Neural crest cell (in vitro differentiated cells): ENCODE measurements at places on chromosomes 4 and X.

- no peak for DNase-seq
Measured at GRCh38 chrX:107146670-107147069, 28.0 kb upstream of the RBM41 start.

GRCh38 chr4:62394766-62395165 is 1194.6 kb downstream of the ADGRL3 start:
- DNase-seq = no peak

GRCh38 chr4:43932448-43932847 is 516.2 kb downstream of the KCTD8 start:
- DNase-seq = no peak

GRCh38 chr4:163748449-163748848 is 254.0 kb downstream of the TMA16 start:
- DNase-seq = no peak

DNA sequence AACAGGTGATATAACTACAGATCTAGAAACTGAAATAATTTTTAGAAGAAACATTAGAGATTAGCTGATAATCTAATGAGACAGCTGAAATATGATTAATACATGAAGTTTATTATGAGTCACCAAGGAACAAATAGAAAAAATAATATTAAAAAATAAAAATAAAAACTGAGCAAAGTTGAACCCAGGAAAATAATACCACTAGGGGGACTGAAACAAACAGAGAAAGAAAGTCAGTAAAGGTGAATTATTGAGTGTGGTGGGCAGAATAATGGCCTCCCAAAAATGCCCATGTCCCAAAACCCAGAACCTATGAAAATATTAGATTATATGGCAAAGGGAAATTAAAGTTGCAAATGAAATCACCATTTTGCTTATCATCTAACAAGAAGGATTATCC is 820.7 kb upstream of the INTU start:
- no peak for DNase-seq

DNA sequence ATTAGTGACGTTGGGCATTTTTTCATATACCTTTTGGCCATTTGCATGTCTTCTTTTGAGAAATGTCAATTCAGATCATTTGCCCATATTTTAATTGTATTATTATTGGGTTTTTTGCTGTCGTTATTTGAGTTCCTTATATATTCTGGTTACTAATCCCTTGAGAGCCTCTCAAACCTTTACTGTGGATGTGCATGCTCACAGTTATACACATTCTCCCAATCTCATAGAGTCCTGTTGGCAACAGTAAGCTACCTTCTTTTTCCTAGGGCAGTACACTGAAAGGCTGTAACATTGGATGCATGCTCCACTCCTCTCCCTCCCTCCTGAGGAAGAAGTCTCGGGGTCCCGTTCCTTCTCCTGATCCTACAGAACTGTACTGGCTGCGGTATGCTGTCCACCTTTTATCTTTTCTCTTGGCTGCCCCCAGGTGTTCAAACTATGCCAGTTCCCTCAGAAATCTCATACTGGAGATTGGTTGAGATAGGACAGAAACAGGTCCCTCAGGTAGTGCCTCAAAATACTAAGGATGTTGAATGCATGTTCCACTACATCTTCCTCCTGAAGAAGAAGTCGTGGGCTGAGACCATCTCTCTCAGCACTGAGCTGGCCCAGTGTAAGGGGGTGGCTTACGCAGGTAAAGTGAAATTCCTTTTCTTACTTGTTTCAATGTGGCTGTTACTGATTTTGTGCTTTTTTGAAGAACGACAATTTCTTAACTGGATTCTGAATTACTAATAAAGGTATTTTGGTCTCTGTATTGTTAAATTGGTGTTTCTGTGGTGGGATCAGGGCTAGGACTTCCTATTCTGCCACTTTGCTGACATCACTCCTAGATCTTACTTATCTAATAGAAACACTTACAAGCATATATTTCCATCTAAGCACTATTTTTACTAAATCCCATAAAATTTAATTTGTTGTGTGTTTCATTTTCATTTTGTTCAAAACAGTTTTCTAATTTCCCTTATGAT is 145.4 kb upstream of the HUWE1 start:
- peak; percentile 19 for DNase-seq

GRCh38 chrX:30822764-30823163 is 66.3 kb downstream of the TAB3 start:
- no peak for DNase-seq

GRCh38 chr4:145083891-145084605 is 13.9 kb downstream of the ANAPC10 start:
- DNase-seq = no peak

DNA sequence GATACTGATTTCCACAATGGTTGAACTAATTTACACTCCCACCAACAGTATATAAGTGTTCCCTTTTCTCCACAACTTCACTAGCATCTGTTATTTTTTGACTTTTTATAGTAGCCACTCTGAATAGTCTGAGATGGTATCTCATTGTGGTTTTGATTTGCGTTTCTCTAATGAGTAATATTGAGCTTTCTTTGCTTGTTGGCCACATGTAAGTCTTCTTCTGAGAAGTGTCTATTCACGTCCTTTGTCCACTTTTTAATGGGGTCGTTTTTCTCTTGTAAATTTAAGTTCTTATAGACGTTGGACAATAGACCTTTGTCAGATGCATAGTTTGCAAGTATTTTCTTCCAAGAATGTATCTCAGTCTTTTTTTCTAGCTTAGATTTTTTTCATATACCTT is 10.0 kb downstream of the FBXW7 start:
- DNase-seq = no peak

DNA sequence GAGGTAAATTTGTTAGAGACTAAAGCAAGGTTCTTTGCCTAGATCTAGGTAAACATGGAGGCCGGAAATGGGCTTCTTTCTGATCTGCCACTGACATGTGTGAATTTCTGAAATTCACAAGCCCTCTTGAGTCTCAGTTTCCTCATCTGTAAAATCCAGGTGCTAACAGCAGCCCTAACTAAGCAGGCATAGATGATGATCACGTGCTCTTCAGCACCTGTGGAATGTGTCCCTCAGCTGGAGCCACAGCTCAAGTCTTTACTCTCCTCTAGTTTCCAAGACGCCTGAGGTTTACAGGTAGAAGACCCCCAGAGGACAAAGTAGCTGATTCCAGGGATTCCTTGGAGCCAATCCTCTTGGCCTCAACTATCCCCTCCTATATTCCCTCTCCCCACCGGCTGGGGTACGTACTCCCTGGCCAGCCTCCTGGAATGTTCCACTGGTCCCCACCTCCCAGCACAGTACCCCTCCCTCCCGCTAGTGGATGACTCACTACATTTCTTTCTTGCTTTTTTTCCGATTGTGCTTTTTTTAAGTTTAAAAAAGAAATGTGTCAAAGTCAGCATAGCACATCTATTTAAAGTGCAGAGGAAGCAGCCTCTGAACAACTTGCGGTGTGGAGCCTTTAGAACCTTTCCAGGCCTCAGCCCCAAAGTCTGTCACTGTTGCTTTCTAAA is 98.4 kb downstream of the PHKA2 start:
- no peak for DNase-seq

- DNase-seq = no peak
Measured at GRCh38 chr4:87213421-87214075, 6.9 kb downstream of the KLHL8 start.

GRCh38 chr4:29653221-29653620 is 1066.9 kb upstream of the PCDH7 start:
- DNase-seq = no peak

DNA sequence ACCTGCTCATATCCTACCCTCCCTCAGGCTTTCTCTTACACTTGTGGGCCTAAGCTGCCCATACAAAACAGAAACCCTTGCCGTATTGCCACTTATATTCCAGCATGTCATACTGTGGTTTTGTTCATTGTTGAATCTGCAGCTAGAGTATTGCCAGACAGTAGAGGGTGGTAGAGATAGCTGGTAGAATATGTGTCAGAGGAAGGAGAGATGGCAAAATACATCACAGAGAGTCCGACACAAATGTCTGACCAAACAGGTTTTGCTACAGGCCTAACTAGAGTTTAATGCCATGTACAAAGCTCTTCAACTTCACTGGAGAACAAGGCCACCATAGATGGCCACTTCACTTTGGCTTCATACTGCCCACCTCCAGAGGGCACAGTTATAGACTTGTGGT is 160.1 kb downstream of the EFHC2 start:
- no peak for DNase-seq

- DNase-seq = no peak
Measured at GRCh38 chr4:93132631-93133030, 695.9 kb upstream of the ATOH1 start.

GRCh38 chr4:55351824-55352223 is 5.8 kb downstream of the SRD5A3 start:
- no peak for DNase-seq

GRCh38 chr4:125355791-125356190 is 41.0 kb downstream of the FAT4 start:
- DNase-seq = no peak

DNA sequence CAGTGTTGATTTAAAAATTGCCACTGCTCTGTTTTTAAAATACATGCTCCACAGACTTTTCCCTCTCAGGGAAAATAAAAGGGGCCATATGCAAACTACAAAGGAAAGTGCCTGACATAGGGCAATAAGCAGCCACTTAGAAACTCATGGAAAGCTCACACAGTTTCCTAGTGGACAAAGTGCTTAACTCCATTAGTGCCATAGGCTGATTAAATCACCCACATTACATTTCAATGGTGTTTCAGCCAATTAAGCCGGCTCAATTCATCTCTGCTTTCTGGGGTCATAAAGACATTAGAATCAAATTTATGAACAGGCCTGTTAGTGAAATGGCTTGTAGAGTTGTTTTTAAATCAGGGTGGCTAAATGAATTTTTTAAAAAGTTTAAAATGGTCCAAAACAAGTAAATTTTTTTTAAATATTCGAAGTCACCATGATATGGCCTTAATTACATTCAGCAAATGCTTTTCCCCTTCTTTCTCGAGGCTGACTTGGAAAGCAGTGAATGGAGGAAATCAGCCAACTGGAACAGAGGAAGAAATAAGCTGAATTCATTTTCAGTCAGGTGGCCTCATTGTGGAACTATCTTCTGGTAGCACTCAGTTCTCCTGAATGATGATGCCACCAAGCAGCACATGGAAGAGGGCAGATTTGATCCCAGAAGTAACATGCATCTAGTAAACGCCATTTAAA is 2305.1 kb upstream of the AGA start:
- DNase-seq = no peak

DNA sequence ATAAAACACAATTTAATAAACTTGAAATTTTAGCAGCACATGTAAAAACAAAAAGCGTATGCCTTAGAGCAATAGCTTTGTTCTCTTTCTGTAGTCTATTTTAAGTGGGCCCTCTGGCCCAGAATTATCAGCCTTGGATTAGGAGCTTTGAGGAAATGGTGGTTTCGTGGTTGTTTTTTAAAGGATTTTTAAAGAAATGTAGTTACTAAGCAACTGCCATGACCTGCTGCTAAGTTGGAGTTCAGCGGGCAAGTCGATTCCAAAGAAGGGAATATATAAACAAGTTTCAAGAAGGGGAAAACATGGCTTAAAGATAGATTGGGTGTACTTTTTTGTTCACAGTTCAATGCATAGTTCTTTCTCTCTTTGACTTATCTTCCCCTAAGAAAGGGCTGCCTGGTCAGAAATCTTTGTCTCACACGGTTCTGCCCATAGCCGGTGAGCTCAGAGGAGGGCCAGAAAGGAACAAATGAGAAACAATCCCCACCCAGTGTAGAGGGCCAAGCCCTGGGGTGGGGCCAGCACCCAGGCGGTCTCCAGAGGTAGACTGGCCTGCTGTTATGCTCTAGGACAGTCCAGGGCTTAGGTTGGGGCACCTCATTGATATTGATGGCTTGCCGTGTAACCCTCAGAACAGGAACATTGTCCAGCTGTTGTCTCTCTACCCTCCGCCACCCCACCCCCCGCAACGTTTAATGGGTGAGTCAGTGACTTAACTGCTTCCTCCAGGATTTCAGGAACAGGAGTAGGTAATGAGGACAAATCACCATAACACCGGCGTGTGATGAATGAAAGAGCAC is 32.5 kb downstream of the DLG3 start:
- no peak for DNase-seq

DNA sequence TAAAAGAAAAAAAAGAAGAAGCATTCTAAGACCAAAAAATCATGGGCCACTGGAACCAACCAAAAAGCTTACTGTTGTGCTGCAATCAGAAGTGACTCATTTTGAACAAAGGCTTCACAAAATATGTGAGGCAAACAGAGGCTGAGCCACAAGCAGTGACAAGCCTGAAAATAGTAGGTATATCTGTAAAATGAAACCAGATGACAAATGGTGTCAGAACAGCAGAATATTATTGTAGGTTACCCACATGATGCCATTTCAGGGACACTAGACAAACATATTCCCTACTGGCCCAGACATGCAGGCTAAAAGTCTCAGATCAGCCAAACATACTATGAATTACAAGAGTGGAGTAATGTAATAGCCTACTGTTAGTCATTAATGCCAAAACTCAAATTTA is 1301.8 kb upstream of the DIAPH2 start:
- DNase-seq = no peak

DNA sequence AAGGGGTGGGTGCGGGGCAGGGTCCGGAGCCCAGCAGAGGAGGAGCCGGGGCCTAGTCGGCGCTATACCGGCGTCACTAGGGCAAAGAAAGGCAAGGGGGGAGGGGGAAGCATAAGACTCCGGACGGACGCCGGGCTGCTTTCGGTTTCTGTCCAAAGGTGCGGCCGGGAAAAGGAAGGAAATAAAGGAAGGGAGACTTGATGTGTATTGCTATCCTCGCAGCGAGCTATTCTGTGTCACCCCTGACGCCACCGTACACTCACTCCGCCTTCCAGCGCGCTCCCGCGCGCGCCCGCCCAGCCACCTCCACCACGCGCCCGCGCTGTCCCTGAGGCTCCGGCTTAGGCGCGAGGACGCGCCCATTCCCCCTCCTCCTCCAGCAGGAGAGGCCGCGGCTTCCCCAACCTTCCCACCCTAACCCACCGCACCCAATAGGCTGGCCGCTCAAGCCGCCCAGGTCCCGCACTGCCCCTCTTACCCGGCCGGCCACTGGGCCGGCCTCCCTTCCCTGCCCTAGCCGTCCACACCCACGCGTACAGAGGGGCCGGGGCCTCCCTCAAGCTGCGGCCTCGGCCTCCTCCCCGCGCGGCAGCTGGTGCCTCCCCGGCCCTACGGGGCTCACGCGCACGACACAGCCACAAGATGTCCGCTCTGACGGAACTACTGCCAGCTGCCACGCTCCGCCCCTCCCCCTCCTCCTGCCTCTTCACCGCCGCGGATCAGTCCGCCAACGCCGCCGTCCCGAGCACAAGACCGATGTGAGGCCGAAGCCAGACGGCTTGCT is at the start of gene UBE2D3:
UBE2D3 (minus strand) TSS at position 662 of the 784 bp plus-strand sequence. CDS start 1,043 bp downstream, outside the sequence.
- peak; percentile 95 for DNase-seq

DNA sequence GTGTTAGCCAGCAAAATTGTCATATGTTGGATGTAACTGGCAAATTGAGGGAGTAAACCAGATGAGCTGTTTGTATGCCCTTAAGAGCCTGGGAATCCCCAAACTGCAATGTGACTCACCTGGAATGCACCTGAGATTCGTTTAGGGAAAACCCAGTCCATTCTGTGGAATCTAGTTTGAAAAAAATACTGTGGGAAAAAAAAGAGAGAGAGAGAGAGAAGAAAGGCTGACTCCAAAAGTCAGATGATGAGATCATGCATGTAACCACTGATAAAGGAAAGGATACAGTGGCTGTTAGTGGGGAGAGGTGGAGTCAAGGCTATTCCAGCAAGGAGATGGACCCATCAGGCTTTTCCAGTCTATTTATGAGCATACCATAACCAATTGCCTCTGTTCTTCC is 48.5 kb downstream of the SLC9A7 start:
- DNase-seq = no peak
